ENCODE measurements at places on chromosomes 4 and X.

DNA sequence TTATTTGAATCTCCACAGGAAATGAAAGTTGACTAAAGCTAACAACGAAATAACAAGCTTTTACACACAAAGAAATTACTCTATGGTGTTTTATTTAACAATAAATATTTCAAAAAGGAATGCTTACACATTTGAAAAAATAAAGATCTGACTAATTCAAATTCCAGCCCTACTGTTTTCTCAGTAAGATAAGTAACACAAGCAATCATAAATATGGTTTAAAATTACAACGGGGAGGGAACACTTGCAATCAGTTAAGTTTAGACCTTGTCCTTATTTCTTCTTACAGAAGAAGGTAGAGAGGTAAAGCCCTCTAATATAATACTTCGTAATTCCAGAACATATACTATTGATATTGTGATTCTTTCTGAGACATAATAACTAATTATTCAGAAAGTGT lies 158.5 kb downstream of the DHX15 start:
- DNase-seq = no peak

DNA sequence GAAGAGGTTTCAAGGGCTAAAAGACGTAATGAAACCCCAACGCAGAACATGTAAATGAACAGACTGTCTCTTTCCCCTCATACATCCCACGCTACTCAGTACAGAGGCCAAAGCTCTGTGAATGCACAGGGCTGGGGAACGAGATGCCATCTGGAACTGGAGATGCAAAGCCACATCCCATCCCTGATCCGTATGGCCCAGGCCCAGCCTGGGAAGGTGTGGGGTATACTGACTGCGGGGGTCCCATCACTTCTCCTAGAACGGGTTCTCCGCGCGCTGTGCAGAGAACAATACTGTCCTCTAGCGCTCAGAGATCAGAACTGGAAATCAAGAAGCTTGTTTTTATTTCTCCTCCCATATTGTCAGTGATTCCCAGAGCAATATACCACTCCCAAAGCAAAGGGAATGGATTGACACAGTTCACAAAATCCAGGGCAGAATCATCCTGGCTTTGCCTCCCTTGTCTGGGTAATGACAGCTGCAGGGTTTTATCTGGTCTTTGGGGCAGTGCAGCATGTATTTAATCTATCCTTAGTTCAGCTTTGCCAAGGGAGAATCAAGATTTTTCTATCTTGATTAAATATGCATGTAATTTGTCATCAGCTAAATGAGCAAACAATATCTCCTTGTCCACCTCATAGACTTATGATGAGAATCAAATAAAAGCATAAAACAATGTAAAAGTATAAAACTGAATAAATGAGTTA lies 47.3 kb upstream of the TLR3 start:
- DNase-seq = no peak

DNA sequence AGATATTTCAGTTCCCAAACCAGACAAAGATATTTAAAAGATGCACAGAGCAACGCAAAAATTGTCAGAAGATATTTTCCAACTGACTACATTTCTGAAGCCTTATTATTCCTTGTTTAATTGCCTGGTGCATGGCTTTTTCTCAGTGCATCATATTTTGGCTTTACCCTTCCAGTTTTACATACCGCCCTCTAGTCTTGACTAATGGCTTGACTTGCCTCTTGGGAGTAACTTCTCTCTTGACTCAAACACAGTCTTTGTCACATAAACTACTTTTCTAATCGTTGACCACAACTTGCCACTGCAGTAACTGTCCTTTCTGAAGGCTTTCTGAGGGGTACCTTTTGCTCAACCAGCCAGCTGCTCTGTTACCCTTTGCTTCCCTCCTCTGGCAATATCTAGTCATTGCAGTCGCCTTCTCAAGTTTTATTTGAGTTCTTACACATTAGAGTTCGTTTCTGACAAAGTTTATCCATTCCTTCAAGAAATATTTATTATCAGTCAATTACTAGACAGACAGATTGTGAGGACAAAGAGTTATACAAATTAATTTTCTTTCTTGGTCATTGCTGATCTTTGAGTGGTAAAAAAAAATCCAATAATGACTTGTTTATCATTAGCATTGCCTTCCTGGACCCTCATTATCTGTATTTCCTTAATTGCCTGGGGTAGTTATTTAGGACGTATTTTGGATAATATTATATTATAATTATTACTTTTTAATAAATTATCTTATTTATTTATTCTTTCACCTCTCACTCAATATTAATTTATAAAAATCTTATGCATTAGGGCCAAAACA lies 506.9 kb upstream of the PCDH10 start:
- DNase-seq = no peak

GRCh38 chr4:172750910-172751309 lies 417.7 kb upstream of the GALNT7 start:
- no peak for DNase-seq

- no peak for DNase-seq
These were observed 129.1 kb downstream of the CBR4 start for GRCh38 chr4:168880811-168881595.

DNA sequence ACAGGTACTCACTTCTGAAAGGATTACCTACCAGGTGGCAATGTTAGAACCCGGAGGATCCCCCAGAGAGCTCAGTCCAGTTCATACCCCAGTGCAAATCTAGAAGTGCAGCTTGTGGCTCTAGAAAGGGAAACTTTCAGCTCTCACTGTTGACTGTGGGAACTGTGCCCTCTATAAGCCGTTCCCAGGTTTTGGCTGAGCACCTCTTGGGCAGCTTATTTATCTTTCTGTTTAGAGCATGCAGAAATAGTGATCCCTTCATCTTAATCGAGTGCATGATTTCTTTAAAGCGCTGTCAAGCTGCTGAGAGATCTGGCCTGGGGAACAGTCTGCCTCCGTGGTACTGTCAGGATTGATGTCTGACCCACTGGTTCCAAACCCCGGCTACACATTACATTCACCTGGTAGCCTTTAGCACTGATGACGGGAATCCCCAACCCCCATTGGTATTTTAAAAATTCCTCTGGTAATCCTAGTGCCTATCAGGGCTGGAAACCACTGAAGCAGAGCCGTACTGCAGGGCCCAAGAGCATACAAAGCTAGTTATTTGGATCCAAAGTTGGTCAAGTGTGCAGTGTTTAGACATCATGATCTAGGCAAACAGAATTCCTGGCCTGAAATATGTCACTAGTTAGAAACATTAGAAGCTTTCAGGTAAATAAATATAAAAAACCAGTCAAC lies 103.2 kb downstream of the KLHL8 start:
- DNase-seq = no peak

- DNase-seq = no peak
These were observed 34.2 kb downstream of the ARAP2 start for GRCh38 chr4:36209941-36210649.

DNA sequence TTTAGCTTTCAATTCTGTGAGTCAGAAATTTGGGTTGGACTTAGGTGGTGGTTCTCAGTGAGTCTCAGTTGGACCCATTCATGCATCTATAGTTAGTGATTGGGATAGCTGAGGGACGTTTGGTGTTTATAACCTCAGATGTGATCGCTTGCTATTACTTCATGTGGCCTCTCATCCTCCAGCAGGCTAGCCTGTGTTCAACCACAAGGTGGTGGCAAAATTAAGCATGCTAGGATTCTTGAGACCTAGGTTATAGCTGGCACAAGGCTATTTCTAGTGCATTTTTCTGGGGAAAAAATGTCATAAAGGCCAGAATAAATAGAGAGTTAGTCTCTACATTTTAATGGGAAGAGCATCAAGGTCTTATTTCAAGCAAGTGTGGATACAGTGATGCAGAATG lies 10.9 kb upstream of the GRPR start:
- DNase-seq = no peak

DNA sequence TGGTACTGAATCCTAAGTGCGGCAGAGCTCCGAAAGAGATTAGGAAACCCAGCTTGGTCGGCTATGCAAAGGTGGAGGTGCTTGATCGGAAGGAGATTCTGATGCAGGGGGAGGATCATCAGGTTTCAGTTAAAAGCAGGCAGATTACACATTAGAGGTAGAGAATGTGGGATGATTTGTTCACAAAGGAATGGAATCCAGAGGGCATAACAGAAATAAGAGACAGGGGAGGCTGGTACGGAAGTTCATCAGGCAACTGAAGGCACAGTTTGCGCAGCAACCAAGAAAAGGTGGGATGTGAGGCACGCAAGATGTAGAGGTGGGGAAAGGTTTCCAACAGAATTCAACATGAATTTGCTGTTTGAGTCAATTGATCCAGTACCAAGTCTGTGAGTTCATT lies 424 bp upstream of the ZNF330 start:
- DNase-seq = no peak

- DNase-seq = no peak
These were observed 19.3 kb upstream of the ADD1 start for GRCh38 chr4:2824329-2824835.

DNA sequence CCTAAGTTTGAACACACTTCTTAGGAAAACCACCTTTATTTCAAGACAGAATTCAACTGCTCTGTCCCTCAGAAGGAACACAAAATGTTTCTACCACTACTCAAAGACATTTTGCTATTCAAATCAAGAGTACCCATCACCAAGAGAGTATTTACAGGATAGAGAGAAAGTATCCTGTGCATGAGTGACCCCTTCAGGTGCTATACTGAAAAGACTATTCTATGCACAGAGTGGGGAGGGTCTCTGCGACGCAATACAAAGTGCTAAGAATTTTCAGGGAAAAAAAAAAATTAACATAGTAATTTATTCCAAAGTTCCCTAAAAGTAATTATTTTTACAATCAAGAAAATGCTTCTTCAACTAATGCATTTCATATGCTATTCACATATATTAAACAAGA lies 346.4 kb upstream of the FAM241A start:
- DNase-seq = no peak

DNA sequence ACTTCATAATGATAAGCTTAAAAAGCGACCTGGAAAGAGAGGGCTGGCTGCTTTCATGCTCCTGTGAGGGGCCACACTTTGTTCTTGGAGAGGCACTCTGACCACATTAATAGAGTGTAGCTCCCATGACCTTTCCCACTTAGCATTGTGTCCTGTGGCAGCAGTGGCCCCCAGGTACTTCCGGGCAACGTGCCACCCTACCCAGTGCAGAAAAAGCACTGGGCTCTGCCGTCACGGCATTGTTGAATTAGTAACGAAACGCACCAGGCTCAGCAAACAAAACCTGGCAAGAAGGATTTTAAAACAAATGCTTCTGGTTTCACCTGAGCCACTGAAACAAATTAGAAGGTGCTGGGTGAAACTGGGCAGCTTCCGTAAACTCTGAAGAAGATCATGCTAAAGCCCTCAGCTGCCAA lies 5.4 kb upstream of the SORBS2 start:
- DNase-seq = no peak

- peak; percentile 43 for DNase-seq
These were observed 167.1 kb downstream of the NSUN7 start for GRCh38 chr4:40916880-40917279.

DNA sequence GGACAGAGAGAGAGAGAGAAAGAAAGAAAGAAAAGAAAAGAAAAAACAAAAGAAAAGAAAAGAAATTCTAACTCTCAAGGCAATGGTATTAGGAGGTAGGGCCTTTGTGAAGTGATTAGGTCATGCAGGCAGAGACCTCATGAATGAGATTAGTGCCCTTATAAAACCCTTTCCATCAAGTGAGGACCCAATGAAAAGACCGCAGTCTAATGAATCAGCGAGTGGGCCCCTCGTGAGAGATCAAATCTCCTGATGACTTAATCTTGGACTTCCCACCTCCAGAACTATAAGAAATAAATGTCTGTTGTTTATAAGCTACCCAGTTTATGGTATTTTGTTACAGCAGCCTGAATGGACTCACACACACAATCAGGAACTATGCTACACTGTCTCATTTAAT lies 16.9 kb downstream of the AASDH start:
- DNase-seq = no peak

GRCh38 chr4:150976478-150977118 lies 38.5 kb downstream of the LRBA start:
- DNase-seq = no peak

All from activated CD4-positive, alpha-beta T cell treated with anti-CD3 and anti-CD28 coated beads for 4 hours (primary cell).